ENCODE measurements at places on chromosomes 1 and 21.

GRCh38 chr1:151616505-151616849, 4.6 kb downstream of the SNX27 start:
- no peak overlapping the region for H3K4me3 ChIP-seq
- H3K27me3 ChIP-seq, result no peaks in the 10 kb centered on the region
- H3K36me3 ChIP-seq, result peaks cover 6% of the 10 kb centered on the region
- peaks cover 58% of the 10 kb centered on the region for H3K4me1 ChIP-seq
- no peak for DNase-seq
- no peak overlapping the region for H3K27ac ChIP-seq

- peaks cover 7% of the 10 kb centered on the region for H3K27me3 ChIP-seq
- DNase-seq, result no peak
- H3K36me3 ChIP-seq, result no peaks in the 10 kb centered on the region
- H3K4me1 ChIP-seq, result no peaks in the 10 kb centered on the region
- no peak within 1 kb of the TSS for H3K4me3 ChIP-seq
Measured at GRCh38 chr1:216723274-216723780, at the start of gene ESRRG. TSS of gene ESRRG (minus strand) at chr1:216723429. CDS start at chr1:216723299, 130 bp downstream.

DNA sequence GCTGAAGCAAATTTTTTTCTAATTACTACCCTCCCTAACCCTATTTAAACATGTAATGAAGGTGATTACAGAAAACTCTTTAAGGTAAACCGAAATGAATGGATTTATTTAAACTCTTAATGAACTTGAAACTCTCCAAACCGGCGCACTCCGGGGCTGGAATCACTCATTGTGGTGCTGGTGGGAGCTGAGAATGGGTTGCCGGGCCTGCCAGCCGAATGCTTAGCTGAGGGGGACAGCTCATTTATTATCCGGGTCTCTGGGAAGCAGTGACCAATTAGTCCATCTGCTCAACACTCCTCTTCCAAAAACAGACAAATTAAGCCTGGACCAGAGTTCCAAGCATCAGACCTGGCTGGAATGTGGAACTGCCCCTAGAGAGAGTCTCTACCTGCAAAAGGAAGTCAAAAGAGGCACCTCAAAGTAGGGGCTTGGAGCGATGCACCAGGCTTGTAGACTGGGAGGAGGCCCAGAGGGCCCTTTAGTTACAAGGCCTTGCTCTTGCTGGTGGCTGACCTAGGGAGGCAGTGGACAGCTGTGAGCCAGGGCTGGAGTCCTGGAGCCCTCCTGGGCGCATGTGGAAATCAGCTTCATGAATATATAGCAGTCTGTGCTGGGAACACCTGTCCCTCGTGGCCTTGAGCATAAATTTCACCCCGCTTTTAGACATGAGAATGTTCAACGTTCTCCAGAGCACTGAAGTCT, 320.7 kb downstream of the AJAP1 start:
- H3K4me3 ChIP-seq, result no peak overlapping the region
- no peak overlapping the region for H3K27ac ChIP-seq
- no peaks in the 10 kb centered on the region for H3K27me3 ChIP-seq

DNA sequence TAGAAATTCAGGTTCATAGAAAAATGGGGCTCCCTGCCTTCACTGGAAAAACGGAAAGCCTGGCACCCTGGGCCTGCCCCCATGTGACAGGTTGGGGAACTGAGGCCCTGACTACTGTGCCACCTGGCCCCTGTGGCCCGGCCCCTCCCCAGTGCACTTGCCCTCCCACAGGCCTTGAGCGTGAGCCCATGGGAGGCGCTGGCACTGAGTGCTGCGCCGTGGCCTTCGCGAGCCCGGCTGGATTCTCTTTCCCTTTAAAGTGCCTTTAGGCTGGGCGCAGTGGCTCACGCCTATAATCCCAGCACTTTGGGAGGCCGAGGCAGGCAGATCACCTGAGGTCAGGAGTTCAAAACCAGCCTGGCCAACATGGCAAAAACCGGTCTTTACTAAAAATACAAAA, 45.7 kb downstream of the SLC37A1 start:
- no peak overlapping the region for H3K4me3 ChIP-seq
- H3K27me3 ChIP-seq, result no peaks in the 10 kb centered on the region
- DNase-seq, result no peak
- no peak overlapping the region for H3K27ac ChIP-seq
- H3K4me1 ChIP-seq, result no peaks in the 10 kb centered on the region
- H3K36me3 ChIP-seq, result peaks cover 2% of the 10 kb centered on the region

GRCh38 chr1:227465256-227465655, 98.1 kb upstream of the ZNF678 start:
- no peak overlapping the region for H3K4me3 ChIP-seq
- DNase-seq, result no peak
- no peak overlapping the region for H3K27ac ChIP-seq
- no peaks in the 10 kb centered on the region for H3K36me3 ChIP-seq
- no peaks in the 10 kb centered on the region for H3K27me3 ChIP-seq

GRCh38 chr1:87169263-87169910, 159.3 kb upstream of the LMO4 start:
- no peaks in the 10 kb centered on the region for H3K4me1 ChIP-seq
- peaks cover 22% of the 10 kb centered on the region for H3K27me3 ChIP-seq
- no peak overlapping the region for H3K27ac ChIP-seq
- no peaks in the 10 kb centered on the region for H3K36me3 ChIP-seq
- H3K4me3 ChIP-seq, result no peak overlapping the region

DNA sequence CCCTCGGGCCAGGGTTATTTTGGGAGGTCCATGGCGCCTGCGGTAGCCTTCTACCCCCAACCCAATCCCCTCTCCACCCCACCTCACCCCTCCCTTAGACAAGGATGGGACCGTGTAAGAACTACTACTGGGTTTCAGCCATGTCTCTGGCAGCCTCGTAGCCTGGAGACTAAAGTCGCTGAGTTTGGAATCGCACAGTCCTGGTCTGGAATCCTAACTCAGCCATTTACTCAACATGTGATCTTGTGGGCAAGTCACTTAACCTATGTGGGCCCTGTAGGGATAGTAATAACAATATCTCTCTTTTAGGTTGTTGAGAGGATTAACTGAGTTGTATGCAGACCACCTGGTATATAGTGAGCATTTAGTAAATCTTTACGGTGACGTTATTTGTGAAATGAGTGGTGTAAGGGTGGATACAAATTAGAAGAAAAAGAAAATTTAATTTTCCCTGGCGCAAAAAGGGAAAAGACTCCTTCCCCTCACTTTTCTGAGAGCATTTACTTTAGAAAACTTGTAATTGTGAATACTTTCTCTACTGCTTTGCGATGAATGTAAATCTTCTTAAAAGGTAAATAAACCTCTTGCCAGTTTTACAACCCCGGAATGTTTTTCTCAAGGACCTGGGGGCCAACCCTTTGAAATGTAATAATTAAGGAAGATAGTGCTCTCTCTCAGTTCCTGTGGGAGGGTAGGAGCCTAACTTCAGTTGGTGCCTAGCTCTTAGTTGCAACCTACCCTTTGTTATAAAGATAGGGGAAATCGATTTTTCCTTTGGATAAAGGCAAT, 615 bp upstream of the MRPS15 start:
- H3K4me1 ChIP-seq, result peaks cover 55% of the 10 kb centered on the region
- peaks cover 32% of the 10 kb centered on the region for H3K36me3 ChIP-seq
- peak overlapping the region; percentile 93 for H3K27ac ChIP-seq
- peak overlapping the region; percentile 99 for H3K4me3 ChIP-seq
- no peaks in the 10 kb centered on the region for H3K27me3 ChIP-seq

GRCh38 chr1:5907386-5907785, 84.8 kb downstream of the NPHP4 start:
- H3K27me3 ChIP-seq, result no peaks in the 10 kb centered on the region
- H3K4me3 ChIP-seq, result no peak overlapping the region
- H3K27ac ChIP-seq, result no peak overlapping the region
- H3K4me1 ChIP-seq, result peaks cover 1% of the 10 kb centered on the region
- H3K36me3 ChIP-seq, result peaks cover 7% of the 10 kb centered on the region

DNA sequence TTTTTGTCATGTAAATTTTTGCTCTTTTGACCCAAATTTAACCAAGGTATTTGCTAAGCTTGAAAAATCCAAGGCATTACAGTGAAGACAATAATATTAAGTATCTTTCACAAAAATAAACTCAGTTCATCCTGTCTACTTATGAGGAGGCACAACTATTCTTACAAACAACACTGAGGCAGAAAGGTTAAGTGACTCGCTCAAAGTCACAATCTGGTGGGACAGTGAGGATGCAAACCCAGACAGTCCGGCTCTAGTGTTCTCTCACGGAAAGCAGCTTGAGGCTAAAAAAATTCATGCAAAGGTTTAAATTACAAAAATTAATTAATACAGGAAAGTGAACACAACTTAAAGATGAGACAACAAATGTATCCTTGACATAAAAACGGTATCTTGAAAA, 125.3 kb downstream of the SIPA1L2 start:
- no peaks in the 10 kb centered on the region for H3K4me1 ChIP-seq
- no peak overlapping the region for H3K4me3 ChIP-seq
- no peak for DNase-seq
- H3K27ac ChIP-seq, result no peak overlapping the region
- H3K36me3 ChIP-seq, result no peaks in the 10 kb centered on the region

DNA sequence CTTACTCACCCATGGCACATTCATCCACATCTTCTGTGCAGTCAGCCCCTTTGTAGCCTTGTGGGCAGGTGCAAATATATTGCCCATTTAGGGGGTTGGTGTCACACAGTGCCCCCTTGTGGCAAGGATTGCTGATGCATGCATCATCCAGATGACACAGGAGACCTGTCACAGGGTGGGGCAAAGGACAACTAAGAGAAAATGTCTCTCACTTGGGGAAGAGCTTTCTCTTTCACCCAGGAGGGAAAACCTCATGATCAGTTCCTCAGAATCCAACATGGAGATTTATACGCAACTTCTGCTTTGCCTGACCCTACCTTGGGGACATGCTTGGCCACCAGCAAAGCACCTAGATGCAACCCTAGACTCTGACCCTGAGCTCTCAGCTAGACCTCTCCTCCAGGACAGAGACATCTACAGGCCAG, 71.8 kb upstream of the ADAM30 start:
- peak; percentile 85 for DNase-seq
- peaks cover 61% of the 10 kb centered on the region for H3K36me3 ChIP-seq
- no peaks in the 10 kb centered on the region for H3K27me3 ChIP-seq
- peak overlapping the region; percentile 61 for H3K27ac ChIP-seq
